ENCODE measurements at places on chromosomes 5 and 9.

GRCh38 chr5:99929067-99929805 is 605.9 kb upstream of the FAM174A start:
- no peaks in the 10 kb centered on the region for H3K4me1 ChIP-seq
- no peak overlapping the region for H3K4me3 ChIP-seq
- no peaks in the 10 kb centered on the region for H3K27me3 ChIP-seq
- no peak overlapping the region for H3K27ac ChIP-seq
- H3K36me3 ChIP-seq, result no peaks in the 10 kb centered on the region

GRCh38 chr5:95087816-95088317 is 197.0 kb downstream of the MCTP1 start:
- H3K4me1 ChIP-seq, result no peaks in the 10 kb centered on the region
- H3K27ac ChIP-seq, result no peak overlapping the region
- no peak for DNase-seq
- H3K4me3 ChIP-seq, result no peak overlapping the region
- no peaks in the 10 kb centered on the region for H3K36me3 ChIP-seq

- H3K4me3 ChIP-seq, result no peak overlapping the region
- no peaks in the 10 kb centered on the region for H3K36me3 ChIP-seq
- no peaks in the 10 kb centered on the region for H3K27me3 ChIP-seq
- H3K4me1 ChIP-seq, result no peaks in the 10 kb centered on the region
These were observed 30.6 kb downstream of the HTR4 start for GRCh38 chr5:148623741-148624140.

- no peaks in the 10 kb centered on the region for H3K27me3 ChIP-seq
- H3K36me3 ChIP-seq, result no peaks in the 10 kb centered on the region
- H3K27ac ChIP-seq, result no peak overlapping the region
- H3K4me1 ChIP-seq, result no peaks in the 10 kb centered on the region
- no peak overlapping the region for H3K4me3 ChIP-seq
These were observed 203.6 kb downstream of the GABRB2 start for GRCh38 chr5:161342886-161343285.

DNA sequence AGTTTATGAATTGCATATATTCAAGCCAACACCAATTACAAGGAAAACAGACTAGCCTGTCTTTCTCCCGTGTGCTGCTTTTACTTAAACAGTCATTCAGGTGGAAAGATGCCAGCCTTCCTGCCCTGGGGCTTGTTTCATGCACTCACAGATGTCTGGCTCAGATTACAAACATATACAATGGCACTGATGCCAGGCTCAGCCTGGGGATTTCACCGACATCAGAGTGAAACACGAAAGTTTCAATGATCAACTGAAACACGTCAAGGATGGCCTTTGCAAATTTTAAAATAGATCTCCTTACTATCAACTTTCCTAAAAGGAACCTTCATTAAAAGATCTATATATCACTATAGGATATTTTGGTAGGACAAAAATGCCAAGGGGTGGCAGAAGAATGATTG is 1576.5 kb downstream of the EFNA5 start:
- H3K36me3 ChIP-seq, result no peaks in the 10 kb centered on the region
- no peaks in the 10 kb centered on the region for H3K4me1 ChIP-seq
- no peak for DNase-seq
- no peak overlapping the region for H3K4me3 ChIP-seq
- H3K27ac ChIP-seq, result no peak overlapping the region

- no peak overlapping the region for H3K27ac ChIP-seq
- no peaks in the 10 kb centered on the region for H3K36me3 ChIP-seq
- H3K4me1 ChIP-seq, result no peaks in the 10 kb centered on the region
- H3K27me3 ChIP-seq, result no peaks in the 10 kb centered on the region
- DNase-seq, result no peak
These were observed 20.0 kb downstream of the CCDC125 start for GRCh38 chr5:69312459-69313160.

DNA sequence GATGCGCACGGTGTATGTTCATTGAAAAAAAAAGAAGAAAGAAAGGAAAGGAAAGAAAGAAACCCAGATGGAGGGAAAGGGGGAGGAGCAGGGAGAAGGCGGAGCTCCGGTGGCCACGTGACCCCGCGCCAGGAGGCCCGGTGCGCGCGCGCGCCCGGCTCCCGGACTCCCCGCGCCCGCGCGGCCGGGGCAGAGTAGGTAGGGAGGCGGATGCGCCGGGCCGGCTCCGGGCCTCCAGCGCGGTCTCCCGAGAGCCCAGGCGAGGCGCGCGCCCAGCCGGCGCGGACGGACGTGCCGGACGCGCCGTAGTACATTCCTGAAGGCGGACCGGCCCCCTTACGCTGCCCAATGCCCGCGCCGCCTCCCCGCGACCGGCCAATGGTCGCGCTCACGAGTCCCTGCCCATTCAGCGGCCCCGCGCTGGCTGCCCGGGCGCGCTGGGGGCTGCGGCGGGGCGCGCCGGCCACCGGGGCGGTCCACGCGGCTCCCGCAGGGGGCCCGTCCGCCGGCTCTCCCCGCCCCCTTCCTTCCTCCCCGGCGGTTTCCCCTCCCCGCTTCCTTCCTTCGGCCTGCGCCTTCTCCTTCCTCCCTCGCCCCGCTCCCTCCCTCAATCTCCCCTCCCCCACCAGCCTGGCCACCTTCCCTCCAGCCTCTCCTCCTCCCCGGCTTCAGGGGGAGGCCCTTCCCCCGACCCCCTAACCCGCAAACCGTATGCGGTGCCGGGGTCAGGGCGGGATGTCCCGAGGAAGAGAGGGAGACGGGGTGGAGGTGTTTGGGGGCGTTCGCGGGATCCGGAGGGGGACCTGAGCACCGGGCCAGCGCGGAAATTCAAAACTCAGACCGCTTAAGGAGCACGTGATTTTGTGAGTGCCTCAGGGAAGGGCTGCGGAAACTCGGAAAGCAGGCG is 5.8 kb downstream of the PTCH1 start:
- no peaks in the 10 kb centered on the region for H3K27me3 ChIP-seq
- no peaks in the 10 kb centered on the region for H3K36me3 ChIP-seq
- H3K4me1 ChIP-seq, result peaks cover 5% of the 10 kb centered on the region
- DNase-seq, result peak; percentile 95
- H3K27ac ChIP-seq, result peak overlapping the region; percentile 95

DNA sequence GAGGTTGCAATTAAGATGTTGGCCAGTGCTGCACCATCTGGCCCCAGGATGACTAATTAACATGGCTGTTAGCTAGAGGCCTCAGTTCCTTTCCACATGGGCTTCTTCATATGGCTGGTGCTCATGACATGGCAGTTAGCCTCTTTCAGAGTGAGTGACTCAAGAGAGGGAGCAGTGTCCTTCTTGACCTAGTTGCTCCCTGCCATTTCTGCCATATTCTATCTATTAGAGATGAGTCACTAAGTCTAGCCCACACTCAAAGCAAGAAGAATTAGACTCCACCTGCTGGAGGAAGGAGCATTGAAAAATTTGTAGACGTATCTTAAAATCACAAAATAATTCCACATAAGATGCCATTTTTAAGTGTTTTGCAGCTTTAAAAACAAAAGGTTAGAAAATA is 651.2 kb upstream of the CCNG1 start:
- DNase-seq, result no peak
- H3K27me3 ChIP-seq, result no peaks in the 10 kb centered on the region
- no peaks in the 10 kb centered on the region for H3K4me1 ChIP-seq
- no peak overlapping the region for H3K27ac ChIP-seq
- H3K36me3 ChIP-seq, result no peaks in the 10 kb centered on the region

DNA sequence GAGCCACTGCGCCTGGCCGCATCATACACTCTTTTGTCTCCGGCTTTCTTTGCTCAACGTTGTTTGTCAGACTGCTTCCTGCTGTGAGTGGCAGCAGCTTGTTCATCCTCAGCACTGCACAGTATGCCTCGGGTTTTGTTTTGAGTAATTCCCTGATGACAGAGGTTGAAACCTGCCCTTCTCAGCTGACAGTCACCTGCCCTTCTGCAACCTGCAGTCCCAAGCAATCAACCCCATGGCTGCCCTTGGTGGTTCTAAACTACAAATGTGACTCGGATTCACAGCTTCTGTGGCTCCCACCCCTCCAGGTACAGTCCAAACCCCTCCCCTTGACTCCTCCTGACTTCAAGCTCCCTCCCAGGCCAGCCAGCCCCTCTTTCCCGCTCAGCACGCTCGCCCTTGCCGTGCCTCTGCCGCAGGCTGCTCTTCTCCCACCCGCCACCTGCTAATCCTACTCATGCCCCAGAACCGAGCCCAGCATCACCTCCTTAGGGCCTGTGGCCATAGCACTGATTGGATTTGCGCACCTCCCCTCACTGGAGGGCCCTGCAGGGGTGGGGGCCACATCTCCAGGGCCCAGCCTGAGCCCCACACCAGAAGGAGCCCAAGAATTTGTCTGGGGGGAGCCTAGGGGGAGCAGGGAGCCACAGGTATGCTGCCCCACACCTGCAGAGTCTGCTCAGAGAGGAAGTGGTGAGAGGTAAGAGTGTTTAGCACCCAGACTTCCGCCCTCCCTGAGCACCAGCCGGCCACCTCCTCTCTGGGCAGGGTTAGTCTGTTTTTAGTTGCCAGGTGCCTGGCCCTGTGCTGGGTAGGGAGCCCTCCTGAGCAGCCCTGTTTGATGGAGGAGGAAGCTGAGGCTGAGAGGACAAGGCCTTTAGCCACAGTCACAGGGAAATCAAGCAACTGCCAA is 10.1 kb downstream of the EEIG1 start:
- no peaks in the 10 kb centered on the region for H3K36me3 ChIP-seq
- DNase-seq, result no peak
- no peak overlapping the region for H3K27ac ChIP-seq
- peaks cover 96% of the 10 kb centered on the region for H3K4me1 ChIP-seq

- no peak for DNase-seq
- H3K36me3 ChIP-seq, result no peaks in the 10 kb centered on the region
- H3K27ac ChIP-seq, result no peak overlapping the region
- H3K27me3 ChIP-seq, result no peaks in the 10 kb centered on the region
These were observed 123.6 kb downstream of the INVS start for GRCh38 chr9:100222674-100223073.

GRCh38 chr9:31140316-31140715 is 1244.1 kb upstream of the ACO1 start:
- no peak for DNase-seq
- H3K36me3 ChIP-seq, result no peaks in the 10 kb centered on the region
- no peak overlapping the region for H3K27ac ChIP-seq
- H3K4me3 ChIP-seq, result no peak overlapping the region
- H3K27me3 ChIP-seq, result no peaks in the 10 kb centered on the region
- no peaks in the 10 kb centered on the region for H3K4me1 ChIP-seq

DNA sequence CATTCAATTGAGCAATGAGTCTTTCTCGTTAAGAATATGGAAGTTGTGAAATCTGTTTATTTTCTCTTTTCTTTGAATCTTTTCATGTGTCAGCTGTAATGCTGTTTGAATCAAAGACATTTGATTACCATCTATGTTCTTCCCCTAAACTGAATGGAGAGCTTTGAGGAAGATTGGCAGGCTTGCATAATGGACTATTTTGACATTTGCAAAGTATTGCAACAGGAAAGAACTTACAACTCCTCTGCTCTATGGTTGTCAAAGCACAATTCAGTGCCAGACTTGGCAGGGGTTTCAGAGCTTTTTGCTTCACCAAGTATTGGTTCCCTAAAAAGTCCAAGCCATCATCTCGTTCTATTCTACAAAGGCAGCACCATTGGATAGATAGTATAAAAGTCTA is 549.0 kb upstream of the NUDT12 start:
- DNase-seq, result no peak
- H3K4me1 ChIP-seq, result no peaks in the 10 kb centered on the region
- H3K4me3 ChIP-seq, result no peak overlapping the region
- no peaks in the 10 kb centered on the region for H3K36me3 ChIP-seq

- H3K36me3 ChIP-seq, result no peaks in the 10 kb centered on the region
- no peak overlapping the region for H3K27ac ChIP-seq
- H3K27me3 ChIP-seq, result no peaks in the 10 kb centered on the region
- no peaks in the 10 kb centered on the region for H3K4me1 ChIP-seq
- H3K4me3 ChIP-seq, result no peak overlapping the region
These were observed 253.5 kb downstream of the AOPEP start for GRCh38 chr9:94979904-94980507.

DNA sequence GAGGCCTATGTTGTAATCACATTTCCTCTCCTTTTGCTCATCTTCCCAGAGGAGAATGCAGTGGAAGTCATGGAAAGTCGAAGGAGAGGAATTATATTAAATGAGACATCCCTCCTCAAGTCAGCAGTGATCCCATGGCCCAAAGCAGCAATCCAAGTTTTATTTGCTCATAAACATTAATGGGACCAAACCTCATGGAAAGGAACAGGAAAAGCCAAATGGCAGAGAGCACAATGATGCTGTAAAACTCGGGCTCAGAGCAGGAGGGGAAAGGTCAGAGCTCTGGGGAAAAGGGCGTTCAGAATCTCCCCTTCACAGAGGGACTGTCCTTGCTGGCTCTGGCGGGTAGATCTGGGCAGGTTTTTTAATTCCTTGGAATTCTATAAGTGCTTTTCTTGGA is 175.8 kb downstream of the C5orf15 start:
- no peaks in the 10 kb centered on the region for H3K4me1 ChIP-seq
- H3K27me3 ChIP-seq, result no peaks in the 10 kb centered on the region
- no peak overlapping the region for H3K4me3 ChIP-seq
- no peaks in the 10 kb centered on the region for H3K36me3 ChIP-seq
- H3K27ac ChIP-seq, result no peak overlapping the region
- no peak for DNase-seq

DNA sequence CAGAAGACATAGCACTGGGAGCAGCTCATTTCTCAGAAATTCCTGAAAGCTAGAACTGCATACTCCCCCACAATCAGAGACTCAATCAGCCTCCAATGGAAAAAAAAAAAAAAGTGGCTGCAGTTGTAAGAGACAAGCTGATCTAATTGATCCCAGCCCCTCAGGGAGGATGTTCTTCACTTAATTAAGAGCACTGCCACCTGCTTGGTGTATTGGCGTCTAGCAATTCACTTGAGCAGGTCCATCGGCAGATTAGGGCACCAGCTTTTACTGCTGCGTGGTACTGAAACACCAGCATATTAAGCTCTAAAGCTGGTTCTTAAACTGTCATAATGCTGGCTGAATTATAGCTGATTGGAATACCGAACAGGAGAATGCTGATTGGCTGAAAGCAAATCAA is 1890.1 kb upstream of the WWC1 start:
- no peaks in the 10 kb centered on the region for H3K36me3 ChIP-seq
- no peak for DNase-seq
- H3K4me1 ChIP-seq, result no peaks in the 10 kb centered on the region
- no peaks in the 10 kb centered on the region for H3K27me3 ChIP-seq
- H3K27ac ChIP-seq, result no peak overlapping the region

GRCh38 chr5:176485176-176485575 is 37.0 kb downstream of the FAF2 start:
- H3K27me3 ChIP-seq, result no peaks in the 10 kb centered on the region
- no peak for DNase-seq
- H3K36me3 ChIP-seq, result no peaks in the 10 kb centered on the region
- no peak overlapping the region for H3K27ac ChIP-seq

- DNase-seq, result peak; percentile 15
- no peaks in the 10 kb centered on the region for H3K36me3 ChIP-seq
- no peaks in the 10 kb centered on the region for H3K4me1 ChIP-seq
- H3K27me3 ChIP-seq, result no peaks in the 10 kb centered on the region
These were observed 347.8 kb downstream of the TRIM32 start for GRCh38 chr9:117034866-117035265.

Data from testis (tissue), 5 donors.